ENCODE measurements at places on chromosomes 1 and 21.

- no peak for DNase-seq
Observed at GRCh38 chr1:111515291-111516004, 12.0 kb upstream of the ADORA3 start.

DNA sequence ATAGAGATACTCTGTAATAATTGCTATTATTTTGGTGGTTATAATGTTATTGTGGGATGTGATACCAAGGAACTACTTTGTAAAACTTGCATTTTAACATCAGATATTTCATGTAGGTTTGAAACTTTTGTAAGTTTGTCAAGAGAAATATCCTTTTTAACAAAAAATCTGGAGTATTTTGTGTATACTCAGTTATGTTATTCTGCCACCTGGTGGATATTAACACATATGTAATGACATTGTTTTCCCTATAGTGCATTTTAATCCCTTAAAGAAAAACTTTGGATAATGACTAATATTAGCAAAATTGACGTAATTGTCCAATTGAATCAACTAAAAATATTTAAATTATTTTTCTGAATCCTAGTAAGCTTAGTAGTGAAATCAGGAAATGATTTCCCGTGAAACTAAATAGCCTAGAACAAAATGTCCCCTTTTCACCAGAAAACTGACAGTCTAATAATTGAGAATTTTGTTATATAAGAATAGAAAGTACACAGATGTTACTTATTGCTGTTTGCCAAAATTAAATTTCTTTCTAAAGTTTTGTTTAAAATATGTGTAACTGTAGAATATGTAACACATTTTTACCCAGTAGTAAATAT lies 39.6 kb downstream of the KCTD3 start:
- no peak for DNase-seq

GRCh38 chr1:218616681-218617080 lies 271.5 kb downstream of the TGFB2 start:
- DNase-seq: no peak

GRCh38 chr1:112815376-112815775 lies 100.2 kb upstream of the PPM1J start:
- DNase-seq: no peak

- no peak for DNase-seq
Observed at GRCh38 chr1:145695821-145696629, 11.1 kb downstream of the PDZK1 start.

GRCh38 chr1:154869351-154870114 lies 548 bp downstream of the KCNN3 start:
- no peak for DNase-seq

DNA sequence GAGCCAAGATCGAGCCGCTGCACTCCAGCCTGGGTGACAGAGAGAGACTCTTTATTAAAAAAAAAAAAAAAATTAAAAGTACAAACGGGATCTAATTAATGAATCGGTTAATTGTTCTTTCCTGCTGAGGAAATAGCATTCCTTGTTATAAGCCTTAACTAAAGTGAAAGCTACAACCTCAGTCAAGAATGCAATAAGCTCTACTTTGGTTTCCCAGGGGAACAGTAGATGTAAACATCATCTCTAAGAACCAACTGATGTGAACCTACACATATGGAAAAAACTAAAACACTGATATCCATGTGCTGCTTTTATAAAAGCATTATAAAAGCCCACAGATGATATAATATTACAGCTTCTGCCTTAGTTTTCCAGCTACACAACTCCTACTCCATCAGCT lies 41.9 kb downstream of the LPGAT1 start:
- no peak for DNase-seq

DNA sequence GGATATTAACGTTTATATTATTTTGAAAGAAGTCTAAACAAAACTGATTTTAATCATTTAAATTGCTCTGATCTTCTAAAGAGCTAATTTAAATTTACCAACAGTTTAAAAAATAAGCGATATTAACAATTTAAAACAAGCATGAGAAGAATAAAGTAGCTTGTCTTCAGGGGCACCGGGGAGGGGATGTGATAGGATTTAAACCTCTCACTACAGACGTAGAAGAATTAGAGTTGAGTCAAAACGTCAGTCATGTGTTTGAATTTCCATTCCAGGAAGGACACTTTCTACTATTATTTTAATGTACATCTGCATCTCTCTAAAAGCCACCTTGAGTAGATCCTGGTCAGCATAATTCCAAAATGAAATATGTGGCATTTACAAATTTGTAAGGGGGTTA lies 58.2 kb upstream of the TPTE start:
- no peak for DNase-seq

DNA sequence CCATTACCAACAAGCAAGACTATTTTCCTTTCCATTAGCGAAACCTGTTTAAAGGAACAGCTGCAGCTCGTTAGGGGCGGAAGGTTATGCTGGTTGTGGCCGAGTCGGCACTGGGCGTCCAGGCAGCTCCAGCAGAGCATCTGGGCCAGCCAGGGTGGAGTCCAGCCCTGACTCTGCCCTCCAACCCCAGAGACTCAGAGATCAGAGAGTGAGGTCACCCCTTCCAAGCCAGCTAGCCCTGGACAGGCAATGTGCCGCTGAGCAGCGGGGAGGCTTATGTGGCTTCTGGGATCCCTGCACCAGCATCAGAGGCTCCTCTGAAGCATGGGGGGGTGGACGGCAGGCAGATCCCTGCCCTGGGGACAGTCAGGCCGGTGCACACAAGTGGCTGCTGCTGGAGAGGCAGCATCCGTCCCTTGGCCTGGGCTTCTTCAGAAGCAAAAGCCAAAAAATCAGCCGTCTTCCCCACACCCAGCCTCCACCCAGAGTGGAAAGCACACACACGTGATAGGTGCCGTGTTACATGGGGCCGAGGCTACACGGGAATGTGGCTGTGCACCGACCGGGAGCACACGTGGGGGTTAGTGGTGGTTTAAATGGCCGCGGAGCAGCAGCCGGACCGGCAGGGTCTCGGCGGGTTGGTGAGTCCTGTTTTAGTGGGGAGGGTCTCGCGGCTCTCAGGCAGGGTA lies 30.1 kb downstream of the SLC66A1 start:
- DNase-seq: no peak

DNA sequence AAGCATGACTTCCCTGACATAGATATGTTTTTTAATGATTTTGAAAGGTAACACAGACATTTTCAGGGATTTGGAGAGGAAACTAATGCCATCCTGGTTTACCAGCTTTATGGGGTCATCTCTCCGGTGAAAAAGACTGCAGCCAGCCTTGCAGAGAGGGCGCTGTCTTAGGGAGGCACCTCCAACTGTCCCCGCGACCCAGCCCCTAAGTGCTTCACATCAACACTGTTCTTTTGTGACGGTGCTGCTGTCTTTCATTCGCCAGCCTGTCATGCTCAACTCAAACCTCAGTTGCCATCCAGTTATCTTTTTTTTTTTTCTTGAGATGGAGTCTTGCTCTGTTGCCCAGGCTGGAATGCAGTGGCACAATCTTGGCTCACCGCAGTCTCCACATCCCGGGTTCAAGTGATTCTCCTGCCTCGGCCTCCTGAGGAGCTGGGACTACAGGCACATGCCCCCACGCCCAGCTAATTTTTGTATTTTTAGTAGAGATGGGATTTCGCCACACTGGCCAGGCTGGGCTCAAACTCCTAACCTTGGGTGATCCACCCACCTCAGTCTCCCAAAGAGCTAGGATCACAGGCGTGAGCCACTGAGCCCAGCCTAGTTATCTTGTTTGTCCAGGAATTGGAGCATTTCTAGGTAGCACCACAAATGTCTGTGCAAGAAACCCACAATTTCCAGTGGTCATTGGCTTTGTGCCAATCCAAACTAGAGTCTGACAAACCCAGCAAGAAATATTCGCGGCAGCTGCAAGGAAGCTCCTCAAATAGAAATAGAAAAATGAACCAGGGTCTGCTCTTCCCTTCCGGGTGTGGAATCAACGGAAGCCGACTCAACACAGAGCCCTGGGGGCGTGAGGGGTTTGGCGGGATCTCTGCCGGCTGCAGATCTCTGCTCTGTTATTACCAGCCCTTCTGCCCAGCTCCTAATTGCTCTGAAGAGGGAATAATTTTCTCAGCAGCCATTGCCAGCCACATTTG lies 24.2 kb downstream of the PDE9A start:
- DNase-seq: no peak

DNA sequence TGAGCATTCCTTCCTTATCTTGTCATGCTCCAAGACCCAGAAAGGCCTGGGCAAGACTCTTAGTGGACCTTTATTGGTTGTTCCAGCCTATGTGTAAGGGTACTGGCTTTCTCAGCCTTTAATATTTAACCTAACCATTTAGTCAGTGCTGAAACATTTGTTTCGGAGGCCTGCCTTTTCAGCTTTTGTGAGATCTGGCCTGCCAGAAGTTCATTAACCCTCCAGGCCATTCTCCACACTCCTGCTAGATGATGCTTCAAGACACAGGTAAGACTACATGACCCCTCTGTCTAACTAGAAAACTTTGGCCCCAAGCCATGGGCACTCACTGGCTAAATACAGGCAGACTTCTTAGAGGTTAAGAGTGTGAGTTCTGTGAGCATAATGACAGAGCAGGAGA lies 138.4 kb upstream of the ZP4 start:
- no peak for DNase-seq

DNA sequence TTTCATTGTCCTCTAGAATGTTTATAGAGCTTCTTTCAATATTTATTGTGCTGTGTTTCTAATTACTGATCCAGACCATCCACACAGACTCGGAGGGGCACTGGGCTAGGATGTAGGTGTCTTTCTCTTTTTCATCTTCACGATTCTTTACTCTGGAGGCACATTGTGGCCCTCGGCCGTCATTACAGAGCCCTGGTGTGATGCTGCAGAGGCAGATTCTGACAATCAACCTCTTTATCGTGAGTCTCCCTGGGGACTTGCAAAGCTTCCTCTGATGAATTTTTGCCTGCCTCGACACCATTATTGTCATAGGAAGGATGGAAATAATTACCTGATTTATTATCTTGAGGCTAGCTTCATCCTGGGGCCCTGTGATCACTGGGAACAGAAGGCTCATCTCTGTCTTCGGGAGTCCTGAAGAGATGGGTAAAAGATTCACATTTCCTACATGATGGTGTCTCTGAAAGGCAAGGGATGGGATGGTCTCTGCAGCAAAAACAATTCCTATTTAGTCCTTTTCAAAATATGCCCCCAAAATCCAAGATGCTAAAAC lies 89.4 kb downstream of the SEC16B start:
- no peak for DNase-seq

DNA sequence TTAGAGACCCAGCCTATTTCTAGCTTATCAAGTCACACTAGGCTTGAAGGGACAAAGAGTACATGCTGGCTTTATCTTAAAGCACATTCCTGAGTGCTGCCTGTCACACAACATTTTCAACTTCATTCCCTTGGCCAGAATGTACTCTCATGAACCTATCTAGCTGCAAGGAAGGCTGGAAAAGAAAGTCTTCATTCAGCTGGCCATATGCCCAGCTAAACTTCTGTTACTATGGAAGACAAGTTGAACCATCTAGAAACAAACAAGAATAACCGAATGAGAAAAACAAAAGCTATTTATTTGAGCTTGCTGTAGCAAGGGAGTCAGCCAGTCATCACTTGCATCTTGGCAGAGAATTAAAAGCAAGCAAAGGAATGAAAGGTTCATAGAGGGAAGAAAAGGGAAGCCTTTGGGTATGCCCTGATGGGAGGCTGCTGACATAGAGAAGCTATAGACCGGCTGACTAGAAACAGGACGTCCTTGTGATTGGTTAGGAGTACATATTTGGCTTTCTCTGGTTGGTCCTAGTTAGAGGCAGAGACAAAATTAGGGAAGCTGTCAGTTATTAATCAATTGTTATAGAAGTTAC lies 108.4 kb downstream of the NEK7 start:
- no peak for DNase-seq

- no peak for DNase-seq
Observed at GRCh38 chr1:199766218-199766792, 261.2 kb upstream of the NR5A2 start.
